Urothelium cell line (cell line): ENCODE measurements at places on chromosomes 6 and 20.

GRCh38 chr6:117381749-117382148 is 44.0 kb downstream of the ROS1 start:
- no peak for DNase-seq

GRCh38 chr6:30207619-30208295 is 5.4 kb downstream of the TRIM26 start:
- no peak for DNase-seq

- DNase-seq = no peak
Observed at GRCh38 chr6:130632277-130632676, 194.9 kb upstream of the SMLR1 start.

- DNase-seq = no peak
Observed at GRCh38 chr6:129609635-129610034, 100.3 kb downstream of the ARHGAP18 start.

DNA sequence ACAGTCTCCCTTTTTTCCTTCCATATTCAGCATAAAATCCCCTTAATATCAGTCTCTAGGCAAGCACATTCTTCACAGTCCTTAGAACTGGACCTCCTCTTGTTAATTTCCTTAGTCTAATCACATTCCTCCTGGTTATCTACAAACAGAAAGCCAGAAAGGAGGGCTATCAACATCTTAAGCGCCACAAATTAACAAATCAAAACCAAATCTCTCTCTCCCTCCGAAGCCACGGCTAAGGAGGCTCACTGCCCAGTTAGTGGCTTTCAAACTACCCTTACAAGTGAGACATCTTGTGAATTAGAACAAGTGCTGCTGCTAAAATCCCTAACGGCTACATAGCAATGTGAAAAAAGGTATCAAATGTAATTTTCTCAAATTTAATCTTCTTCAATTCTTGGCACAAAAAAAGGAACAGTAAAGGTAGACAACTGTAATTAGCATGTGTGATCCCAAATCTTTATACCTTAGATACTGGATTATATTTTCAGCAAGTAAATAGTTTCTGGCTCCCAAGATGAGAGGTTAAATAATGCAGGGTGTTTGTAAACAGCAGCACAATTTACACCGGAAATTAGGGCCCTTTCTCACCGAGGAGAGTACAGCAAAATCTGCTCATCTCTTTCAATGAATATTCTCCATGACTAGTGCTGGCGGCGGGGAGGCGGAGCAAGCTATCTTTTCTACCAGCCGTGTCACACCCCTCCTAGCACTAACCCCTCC is 1.4 kb upstream of the TRIM39 start:
- peak; percentile 66 for DNase-seq

DNA sequence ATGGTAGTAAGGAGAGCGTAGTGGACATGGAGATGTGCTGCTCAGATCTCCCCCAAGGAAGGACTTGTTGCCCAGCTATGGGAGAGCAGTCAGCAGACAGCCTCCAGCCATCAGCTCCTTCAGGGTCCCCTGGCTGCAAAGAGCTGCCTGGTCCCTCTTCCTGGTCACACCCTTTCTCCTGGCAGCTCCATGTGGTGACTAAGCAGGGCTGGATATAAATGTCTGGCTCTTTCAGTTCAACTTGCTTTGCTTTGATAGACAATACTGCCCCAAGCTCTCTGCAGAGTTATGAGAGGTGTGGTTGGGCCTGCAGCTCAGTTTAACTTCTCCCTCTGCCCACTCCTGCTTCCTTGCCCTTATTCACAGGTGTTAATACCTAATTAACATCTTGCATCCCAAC is 64.1 kb upstream of the DDR1 start:
- DNase-seq = peak; percentile 61

- DNase-seq = peak; percentile 41
Observed at GRCh38 chr20:54208548-54209176, 775 bp downstream of the PFDN4 start.

- DNase-seq = no peak
Observed at GRCh38 chr6:35354361-35355135, 12.2 kb downstream of the PPARD start.

- DNase-seq = no peak
Observed at GRCh38 chr20:19780261-19780660, 22.2 kb downstream of the RIN2 start.

DNA sequence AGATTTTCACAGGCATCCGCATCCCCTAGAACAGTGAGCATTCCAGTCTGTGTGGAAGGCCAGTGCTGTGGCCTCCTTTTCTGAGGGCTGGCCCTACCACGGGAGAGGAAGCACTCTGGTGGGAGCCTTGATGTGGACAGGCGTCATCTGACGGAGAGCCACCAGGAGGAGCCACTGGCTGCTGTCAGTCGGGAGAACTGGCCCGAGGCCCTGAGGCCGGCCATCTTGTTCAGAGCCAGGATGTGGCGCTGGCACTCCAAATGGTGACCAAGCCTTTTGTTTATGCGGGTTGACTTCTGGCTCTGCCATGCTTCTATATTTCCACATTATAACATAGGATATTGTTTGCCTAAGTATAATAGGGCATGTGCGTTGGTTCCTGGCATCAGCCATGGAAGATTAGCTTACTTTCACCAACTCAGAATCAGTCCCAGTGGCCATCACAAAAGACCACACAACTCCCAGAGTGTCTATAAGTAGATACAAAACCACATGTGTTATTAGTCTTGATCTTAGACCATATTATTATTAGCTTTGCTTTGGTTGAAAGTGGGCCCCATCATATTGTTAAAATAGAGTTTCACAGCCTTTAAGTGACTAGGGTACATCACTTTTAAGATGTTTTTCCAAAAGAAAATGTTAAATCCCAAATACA is 273.9 kb upstream of the TAB2 start:
- peak; percentile 45 for DNase-seq

GRCh38 chr6:105907991-105908390 is 178.1 kb upstream of the PRDM1 start:
- no peak for DNase-seq

- no peak for DNase-seq
Observed at GRCh38 chr20:34377072-34377847, 14.2 kb downstream of the ITCH start.

- DNase-seq = no peak
Observed at GRCh38 chr6:154297721-154298120, 58.9 kb downstream of the IPCEF1 start.

- DNase-seq = no peak
Observed at GRCh38 chr6:109498052-109498451, 15.0 kb upstream of the ZBTB24 start.
